ENCODE measurements at places on chromosomes 11 and 22.
A peak's percentile ranks its signal among the peaks of the same experiment; 100 is the strongest.

DNA sequence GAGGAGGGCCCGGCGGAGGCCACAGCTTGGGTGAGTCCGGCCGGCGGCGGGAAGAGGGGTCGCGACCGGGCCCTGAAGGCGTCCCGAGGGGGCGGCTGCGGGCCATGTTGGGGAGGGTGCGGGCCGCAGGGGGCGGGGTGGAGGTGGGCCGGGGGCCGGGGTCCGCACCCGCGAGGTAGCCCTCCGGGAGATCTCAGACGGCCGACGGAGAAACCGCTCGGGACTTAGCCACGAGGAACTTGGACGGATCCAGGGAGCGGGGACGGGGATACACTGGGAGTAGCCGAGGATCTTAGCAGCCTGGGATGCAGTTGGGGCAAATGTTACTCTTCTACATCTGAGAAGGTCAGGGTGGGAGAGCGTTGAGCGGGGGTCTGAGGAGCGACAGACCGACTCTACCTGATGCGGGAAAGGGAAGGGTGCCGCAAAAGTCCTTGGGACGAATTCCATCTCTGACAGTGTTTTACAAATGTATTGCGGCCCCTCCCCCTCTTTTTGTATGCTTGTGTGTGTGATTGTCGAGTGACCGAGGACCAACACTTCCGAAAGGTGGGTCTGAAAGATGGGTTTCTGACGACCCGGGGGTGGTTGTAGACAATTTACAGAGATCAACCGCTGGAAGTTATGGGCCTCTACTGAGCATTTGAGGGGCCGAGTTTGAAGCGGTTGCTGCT lies 658 bp downstream of the STIP1 start:
- DNase-seq = no peak

DNA sequence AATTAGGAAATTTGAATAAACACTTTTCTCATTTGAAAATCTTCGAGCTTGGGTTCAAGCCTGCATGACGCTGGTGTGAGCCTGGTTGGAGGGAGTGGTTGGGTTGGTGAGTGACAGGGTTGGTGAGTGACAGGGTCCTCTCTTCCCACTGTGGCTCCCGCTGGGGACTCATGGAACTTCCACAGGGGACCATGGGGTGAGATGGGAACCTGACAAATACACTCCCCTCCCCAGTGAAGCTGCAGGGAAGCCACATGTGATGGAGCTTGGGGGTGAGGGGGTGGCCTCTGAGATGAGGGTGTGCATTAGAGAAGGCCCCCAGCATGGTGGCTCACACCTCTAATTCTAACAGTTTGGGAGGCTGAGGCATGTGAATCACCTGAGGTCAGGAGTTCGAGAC lies 66.8 kb downstream of the RTL6 start:
- DNase-seq = no peak

DNA sequence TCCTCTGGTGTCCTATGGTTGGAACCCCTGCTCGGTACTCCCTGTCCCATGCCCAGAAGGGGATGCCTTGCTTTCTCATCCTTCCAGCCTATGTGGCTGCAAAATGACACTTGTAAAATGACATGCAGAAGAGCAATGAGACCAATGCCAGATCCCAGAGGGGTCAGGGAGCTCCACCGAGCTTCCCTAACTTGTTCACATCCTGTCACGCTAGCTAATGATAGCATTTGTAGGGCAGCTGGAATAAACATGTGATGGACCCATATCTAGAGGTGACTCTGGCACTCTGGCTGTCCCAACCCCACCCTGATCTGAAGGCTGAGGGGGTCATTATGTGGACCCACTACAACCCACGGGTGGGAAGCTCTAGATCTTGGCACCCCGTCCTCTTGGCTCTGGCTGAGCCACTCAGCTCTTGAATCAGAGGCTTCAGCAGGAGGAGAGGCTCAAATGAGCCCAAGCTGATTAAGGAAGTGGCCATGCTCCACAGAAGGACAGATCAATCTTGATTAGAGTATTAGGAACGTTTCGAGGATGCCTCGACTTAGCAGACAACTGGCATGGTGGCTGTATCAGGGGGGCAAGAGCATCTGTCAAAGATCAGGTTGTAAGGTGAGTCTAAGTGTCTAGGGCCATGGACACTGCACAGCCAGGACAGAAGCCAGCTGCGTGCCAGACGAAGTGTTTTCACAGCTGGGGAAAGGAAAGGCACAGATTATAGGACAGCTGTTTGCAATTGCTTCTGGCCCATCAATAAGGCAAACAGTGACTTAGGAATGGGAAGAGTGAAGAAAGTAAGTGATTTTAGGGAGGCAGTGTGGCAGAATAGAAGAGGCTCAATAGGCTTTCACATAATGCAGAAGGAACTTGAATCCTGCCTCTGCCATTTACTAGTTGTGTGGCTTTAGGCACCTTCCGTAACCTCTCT lies 182.8 kb downstream of the KIRREL3 start:
- no peak for DNase-seq

- no peak for DNase-seq
Measured at GRCh38 chr11:35786188-35786587, 123.6 kb downstream of the TRIM44 start.

DNA sequence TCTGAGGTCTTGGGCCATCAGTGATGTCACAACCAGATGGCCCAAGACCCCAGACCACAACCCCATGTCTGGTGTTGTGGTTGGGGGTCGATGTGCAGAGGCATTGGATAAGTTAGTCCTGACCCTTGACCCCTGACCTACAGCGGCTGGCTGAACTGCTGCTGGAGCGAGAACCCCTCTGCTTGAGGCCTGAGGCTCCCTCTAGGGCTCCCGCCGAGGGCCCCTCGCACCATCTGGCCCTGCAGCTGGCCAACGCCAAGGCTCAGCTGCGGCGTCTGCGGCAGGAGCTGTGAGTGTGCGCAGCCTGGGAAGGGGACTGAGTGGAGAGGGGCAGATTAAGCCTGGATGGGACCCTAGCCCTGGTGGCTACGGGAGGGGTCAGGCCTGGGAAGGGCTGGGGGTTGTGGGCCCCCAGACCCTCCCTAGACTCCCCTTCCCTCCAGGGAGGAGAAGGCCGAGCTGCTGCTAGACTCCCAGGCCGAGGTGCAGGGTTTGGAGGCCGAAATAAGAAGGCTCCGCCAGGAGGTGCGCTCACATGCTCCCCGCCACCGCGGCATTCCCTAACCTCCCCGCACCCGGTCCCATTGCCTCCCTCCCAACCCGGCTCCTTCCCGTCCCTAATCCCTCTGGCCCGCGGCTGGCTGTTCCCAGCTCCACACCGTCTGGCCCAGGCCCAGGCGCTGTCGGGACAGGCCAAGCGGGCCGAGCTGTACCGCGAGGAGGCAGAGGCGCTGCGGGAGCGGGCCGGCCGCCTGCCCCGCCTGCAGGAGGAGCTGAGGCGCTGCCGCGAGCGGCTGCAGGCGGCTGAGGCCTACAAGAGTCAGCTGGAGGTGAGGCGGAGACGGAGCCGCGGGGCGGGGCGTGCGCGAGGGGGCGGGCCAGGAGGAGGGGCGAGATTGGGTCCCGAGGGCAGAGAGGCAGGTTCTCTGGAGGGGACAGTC lies 2.1 kb downstream of the CCDC88B start:
- DNase-seq = peak; percentile 40

DNA sequence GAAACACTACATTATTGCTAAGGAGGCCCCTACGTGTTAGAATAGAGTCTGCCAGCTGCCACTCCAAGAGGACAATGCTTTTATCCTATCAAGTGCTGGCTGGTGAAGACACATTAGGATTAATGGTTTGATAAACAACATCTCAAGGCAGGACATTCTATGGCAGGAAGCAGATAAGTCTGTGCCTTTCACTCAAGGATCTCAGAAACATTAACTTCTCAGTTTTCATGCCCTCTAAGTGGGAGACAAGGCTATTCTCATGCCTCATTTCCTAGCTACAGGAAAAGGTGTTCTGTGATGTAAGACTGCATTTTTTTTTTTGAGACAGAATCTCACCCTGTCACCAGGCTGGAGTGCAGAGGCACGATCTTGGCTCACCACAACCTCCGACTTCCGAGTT lies 23.5 kb upstream of the TIMP3 start:
- DNase-seq = no peak

GRCh38 chr11:108887436-108888238 lies 222.8 kb downstream of the DDX10 start:
- peak; percentile 53 for DNase-seq

All from BJ (cell line).